ENCODE measurements at places on chromosomes 6 and 20. TPM values are rescaled to one million over a fixed set of nuclear protein-coding genes. Genes with fewer than 3 reads are reported as not detected.

The GLP1R gene
- polyA plus RNA-seq: not detected

The SCGN gene
- polyA plus RNA-seq: not detected

- peak; percentile 50 for DNase-seq
These were observed 709.6 kb upstream of the MARCKS start for GRCh38 chr6:113147544-113147943.

The SLC22A3 gene
- polyA plus RNA-seq: not detected

DNA sequence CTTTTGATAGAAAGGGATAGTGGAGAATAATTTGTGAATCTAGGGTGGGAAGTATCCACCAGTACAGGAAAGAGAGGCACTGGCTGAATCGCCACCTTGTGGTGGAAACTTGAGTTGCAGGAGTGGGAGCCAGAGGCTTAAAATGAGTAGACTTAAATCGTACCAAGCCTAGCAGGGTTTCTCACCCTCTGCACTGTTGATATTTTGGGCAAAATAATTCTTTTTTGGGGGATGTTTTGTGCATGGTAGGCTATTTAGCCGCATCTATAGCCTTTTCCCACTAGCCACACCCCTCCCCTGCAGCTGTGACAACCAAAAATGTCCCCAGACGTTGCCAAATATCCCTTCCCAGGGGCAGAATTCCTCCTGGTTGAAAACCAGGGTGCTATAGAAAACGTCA, 119.1 kb downstream of the DHX35 start:
- DNase-seq: peak; percentile 17

DNA sequence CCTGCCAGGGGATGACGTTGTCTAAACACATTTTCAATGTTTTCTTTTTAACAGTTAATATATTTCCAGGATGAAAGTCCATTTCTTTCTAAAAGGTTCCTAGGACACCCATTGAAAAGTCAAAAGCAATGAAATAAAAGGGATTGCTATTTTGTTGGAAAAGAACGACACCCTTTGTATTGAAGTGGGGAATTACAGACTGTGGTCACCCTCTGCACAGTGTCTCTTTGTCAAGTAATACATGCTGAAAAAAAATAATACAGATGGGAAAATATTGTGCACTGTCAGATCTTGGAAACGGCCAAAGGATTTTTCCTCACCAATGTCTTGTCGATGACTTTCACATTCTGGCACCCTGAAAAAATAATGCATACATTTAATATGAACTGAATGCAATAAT, 56.9 kb downstream of the HAO1 start:
- DNase-seq: no peak

DNA sequence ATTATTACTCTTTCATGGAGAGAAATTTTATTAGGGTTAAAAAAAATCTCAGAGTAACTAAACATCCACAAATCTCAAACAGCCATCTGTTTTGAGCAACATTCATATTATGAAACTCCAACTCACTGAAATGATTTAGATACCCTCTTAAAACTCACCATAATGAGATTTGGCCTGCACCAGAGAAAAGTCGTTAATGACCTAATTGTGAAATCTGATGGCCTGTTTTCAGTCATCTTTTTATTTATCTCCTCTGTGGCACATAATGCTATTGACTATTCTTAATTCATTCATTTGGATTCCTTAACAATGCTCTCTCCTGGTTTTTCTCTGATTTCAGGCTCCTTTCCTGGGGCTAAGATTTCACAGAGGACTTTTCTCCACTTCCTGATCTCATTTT, 192.7 kb downstream of the RNF144B start:
- no peak for DNase-seq

DNA sequence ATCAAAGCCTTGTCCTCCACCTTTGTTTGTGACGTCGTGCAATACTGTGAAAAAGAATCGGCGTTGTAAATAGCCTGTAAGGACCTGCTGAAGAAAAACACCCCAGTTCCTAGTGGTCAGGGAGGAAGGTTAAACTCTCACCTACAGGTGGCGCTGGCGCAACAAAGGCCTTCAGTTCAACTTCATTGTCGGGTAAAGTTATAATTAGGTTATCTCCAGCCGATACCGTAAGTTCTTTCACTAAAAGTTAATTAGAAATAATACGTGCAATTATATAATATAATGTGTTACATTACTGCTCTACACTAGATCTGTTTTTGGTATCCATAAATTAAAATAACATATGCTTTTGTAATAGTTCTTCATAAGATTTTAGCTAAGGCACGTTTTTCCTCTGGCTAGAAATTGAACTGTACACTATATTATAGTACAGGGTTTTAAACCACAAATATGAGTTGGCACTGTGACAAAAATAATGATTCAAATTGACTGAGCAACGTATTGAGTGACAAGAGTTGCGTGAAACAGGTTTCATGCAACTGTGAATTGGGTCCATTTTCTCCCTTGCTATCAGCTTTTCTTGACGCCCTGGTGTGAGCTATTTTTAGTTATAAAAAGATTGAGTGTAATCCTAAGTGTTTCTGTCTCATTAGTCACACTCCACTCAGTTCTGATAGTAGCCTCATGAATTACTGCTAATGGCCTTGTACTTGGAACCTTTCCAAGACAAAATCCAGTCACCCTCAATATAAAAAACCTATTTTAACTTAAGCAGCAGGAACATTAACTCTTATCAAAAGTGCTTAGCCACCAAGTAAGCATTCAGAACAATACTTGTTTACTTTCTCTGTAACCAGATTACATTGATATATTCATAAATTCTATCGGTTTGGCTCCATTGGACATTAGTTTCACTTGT, 62.3 kb downstream of the KIAA0319 start:
- peak; percentile 5 for DNase-seq

The LHFPL5 gene
- not detected for polyA plus RNA-seq

The TCP11 gene
- polyA plus RNA-seq: 0.13 TPM

GRCh38 chr20:444117-444516, 18.2 kb downstream of the TBC1D20 start:
- no peak for DNase-seq

- DNase-seq: no peak
These were observed 8.0 kb upstream of the SLC17A3 start for GRCh38 chr6:25882051-25882496.

GRCh38 chr6:162821102-162821501, 93.3 kb downstream of the PACRG start:
- DNase-seq: no peak

GRCh38 chr6:6851059-6851948, 256.5 kb upstream of the RREB1 start:
- peak; percentile 96 for DNase-seq

The PCSK2 gene
- polyA plus RNA-seq: not detected

- no peak for DNase-seq
These were observed at the start of gene STXBP5 for GRCh38 chr6:147204060-147204785. STXBP5 (plus strand) TSS chr6:147204417; CDS start chr6:147204533, 116 bp downstream.

GRCh38 chr20:44208165-44208564, 2.4 kb downstream of the OSER1 start:
- no peak for DNase-seq

The C6orf163 gene
- 0.78 TPM for polyA plus RNA-seq

DNA sequence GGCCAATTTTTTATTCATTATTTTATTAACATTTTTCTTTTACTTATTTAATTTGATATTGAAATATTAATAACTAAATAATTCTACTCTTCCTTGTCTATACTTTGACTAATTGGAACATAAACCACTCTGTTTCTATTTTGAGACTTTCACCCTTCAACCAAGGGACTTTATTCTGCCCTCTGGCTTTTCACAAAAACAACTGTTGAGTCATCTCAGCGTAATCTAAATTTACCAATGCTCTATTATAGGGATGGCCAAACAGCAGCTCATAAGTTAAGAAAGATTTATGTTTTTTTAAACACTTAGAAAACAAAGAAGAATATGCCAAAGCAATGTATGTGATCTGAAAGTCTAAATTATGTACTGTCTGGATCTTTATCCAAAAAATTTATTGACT, 46.7 kb downstream of the DOP1A start:
- no peak for DNase-seq

DNA sequence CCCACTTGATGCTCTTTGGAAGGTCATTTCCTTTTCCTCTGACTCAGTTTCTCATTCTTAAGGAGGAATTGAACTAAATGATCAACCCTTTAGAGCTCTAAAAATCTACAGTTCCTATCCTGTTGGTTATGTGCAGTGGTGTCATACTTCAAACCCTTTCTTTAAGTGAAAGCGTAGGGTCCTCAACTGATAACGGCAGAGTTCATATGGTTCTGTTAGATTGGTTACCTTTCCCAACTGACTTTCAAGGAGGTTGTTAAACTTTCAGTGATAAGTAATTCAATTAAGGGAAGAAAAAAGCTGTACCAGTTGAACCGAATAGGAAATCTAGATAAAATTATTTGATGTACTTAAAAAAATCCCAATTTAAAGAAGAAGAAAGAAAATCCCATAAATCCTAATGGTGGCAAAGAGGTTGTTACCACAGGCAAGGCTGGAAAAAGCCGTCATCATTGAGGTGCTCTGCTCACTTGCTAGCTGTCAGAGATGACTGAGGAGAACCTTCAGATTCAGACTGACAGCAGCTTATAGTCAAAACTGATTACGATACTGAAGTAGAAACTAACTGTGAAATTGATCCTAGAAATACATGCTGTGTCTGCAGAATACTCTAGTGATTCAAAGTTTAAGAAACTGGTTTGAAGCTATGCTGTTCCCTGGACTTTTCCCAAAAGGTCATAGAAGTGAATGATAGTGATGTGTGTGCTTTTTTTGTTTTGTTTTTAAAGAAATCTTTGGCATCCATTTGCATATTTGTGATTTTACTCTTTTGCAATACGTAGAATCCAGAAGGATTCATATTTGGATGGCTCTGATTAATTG, 16.2 kb downstream of the TMEM14A start:
- no peak for DNase-seq

GRCh38 chr6:136483906-136484305, 66.3 kb downstream of the MAP7 start:
- DNase-seq: no peak
